ENCODE measurements at places on chromosomes 12 and 14.

GRCh38 chr12:100404769-100405407 lies 48.0 kb downstream of the SLC17A8 start:
- DNase-seq, result no peak

- DNase-seq, result no peak
Observed at GRCh38 chr14:74893614-74894091, 11.9 kb downstream of the DLST start.

DNA sequence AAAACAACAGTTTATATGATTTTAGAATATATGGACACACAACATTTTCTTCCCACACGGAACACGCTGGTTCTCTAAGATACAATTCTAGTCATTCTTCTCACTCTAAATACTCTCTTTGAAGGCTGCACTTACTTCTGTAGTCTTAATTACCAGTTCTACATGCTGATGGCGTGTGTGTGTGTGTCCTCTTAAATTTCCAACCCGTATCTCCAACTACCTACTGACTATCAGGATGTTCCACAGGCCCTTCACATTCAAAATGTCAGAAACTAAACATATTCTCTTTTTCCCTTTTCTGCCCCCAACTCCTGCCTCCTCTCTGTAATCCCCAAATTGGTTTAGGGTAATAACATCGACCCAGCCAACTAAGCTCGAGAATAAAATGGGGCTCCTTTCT lies 75.2 kb downstream of the DUSP16 start:
- no peak for DNase-seq

- DNase-seq, result no peak
Observed at GRCh38 chr14:99176156-99176945, 95.6 kb downstream of the BCL11B start.

- DNase-seq, result peak; percentile 31
Observed at GRCh38 chr12:123602651-123603195, 824 bp downstream of the DDX55 start.

GRCh38 chr12:4243091-4243490 lies 30.5 kb upstream of the CCND2 start:
- no peak for DNase-seq

GRCh38 chr14:83433618-83434017 lies 1900.0 kb upstream of the SEL1L start:
- no peak for DNase-seq

GRCh38 chr14:99451234-99451633 lies 29.4 kb downstream of the SETD3 start:
- no peak for DNase-seq

DNA sequence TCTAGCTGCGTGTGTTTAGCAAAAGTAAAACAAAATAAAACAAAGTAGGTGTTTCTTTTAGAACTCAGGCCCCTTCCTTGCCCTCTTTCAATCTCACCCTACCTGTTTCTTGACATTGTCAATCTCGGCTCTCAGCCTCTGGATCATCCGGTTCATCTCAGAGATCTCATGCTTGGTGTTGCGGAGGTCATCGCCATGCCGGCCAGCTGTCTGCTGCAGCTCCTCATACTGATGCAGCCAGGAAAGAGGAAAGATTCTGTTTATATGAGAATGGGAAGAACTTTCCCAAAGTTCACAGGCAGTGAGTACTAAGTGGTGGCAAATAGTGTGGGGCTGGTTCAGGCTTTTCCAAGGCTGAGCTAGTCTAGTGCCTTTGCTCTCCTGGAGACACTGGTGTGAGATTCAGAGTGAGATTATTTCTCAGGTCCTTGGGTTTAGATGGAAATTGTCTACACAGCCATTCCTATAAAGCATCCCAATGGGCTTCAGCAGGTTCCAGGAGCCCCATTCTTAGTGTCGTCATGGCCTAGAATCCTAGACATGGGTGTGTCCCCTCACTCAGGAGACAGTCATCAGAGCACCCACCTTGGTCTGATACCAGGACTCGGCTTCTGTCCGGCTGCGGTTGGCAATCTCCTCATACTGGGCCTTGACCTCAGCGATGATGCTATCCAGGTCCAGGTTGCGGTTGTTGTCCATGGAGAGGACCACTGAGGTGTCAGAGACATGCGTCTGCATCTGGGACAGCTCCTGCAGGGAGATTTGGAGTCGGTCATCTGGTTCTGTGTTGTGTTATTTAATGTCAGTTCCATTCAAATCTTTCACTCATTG lies 3.0 kb downstream of the KRT5 start:
- no peak for DNase-seq

GRCh38 chr14:59463787-59464485 lies 1.2 kb downstream of the GPR135 start:
- DNase-seq, result no peak

GRCh38 chr12:57219993-57220754 lies 3.6 kb downstream of the NXPH4 start:
- DNase-seq, result no peak

DNA sequence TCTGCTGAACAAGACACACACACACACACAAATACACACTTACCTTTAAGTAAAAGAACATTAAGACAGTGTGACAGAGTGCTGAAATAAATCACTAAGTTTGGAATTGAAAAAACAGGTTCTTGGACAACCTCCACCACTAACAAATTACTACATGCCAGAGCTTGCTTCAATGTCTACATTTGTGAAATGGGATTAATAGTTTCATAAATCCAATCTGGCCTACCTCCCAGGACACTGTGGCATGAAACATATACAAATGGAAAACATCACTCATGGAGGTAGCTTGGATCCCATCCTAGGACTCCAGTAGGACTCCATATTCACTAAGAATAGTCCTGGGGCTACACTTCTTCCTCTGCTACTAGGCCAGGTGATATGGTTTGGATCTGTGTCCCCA lies 8.2 kb upstream of the CCDC60 start:
- no peak for DNase-seq

- DNase-seq, result peak; percentile 25
Observed at GRCh38 chr12:67025543-67026114, 243.5 kb upstream of the CAND1 start.

DNA sequence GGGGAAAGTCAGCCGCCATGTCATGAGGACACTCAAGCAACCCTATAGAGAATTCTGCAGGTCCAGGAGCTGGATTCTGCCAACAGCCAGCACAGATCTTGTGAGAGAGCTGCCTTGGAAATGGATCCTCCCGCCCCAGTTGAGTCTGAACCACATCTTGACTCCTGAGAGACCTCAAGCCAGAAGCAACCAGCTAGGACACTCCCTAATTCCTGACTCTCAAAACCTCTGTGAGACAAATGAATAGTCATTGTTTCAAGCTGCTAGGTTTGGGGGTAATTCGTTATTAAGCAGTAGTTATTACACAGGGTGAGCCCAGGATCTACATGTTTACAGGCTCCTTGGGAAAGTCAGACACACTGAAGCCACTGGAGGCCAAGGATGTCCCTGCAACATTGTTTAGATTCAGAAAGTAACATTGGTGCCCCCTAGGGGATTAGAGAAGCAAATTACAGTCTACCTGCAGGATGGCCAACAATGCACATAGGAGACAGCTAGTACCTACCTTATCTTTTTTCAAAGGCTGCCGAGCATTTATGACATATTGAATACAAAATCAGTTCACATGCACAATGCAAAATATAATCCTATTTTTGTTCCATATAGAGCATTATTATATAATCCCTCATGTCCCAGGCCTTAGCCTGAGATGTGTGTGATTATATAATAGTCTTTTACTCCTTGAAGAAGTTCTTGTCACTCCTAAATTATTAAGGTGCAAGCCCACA lies 57.9 kb upstream of the FICD start:
- no peak for DNase-seq

DNA sequence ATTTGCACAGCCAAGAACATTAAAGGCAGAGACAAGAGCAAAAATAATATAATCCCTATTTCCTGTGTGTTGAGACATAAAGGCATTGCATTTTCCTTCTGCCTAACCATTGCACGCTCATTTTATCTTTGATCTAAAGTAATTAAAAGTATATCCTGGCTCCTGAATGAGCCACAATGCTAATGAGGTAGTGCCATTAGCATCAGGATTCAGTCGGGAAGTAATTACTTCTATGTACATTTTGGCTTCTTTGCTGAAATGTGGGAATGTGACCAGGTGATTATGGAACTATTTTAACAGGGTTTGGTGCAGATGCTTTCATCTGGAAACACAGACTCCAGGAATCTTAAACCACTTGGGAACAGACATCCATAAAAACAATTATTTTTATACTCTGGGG lies 77.4 kb downstream of the TMTC1 start:
- DNase-seq, result no peak

DNA sequence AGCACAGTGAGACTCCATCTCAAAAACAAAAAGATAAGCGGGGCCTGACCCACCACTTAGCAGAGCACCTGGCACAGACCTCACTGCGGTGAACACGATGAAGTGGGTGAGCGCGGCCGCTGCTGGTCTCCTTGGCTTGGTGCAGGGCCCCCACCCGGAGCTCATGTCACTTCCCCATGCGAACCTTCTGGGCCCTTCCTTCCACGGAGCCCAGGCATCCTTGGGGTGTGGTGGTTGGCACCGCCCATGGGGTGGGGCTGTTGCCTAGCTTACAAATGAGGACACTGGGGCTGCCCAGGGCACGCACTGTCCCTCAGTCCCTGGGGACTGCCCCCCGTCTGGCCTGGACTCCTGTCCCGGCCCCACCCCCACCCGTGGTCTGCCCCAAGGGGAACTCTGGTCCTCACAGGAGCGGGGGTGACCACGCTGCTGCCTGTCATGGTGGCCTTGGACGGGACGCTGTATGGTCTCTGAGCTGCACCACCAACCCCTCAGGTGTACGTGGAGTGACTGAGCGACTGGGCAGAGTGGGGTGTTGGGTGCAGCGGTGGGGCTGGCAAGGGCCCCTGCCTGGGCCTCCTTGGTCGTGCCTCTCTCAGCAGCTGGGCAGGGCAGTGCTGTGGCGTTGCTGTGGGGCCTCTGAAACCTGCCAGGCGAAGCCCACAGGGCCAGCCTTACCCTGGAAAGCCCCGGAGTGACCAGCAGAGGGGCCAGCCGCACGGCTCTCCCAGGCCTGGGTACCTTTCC lies 15.3 kb downstream of the FBRSL1 start:
- no peak for DNase-seq

DNA sequence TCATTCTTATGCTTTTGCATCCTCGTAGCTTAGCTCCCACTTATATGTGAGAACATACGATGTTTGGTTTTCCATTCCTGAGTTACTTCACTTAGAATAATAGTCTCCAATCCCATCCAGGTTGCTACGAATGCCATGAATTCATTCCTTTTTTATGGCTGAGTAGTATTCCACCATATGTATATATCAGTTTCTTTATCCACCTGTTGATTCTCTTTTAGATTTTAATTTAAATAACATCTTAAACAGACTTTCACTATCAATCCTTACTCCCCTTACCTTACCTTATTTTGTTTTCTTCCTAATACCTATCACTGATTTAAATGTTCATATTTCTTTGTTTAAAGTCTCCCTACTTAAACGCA lies 488 bp upstream of the FBXW8 start:
- DNase-seq, result no peak
